A549 treated with DMSO at 1 μM for 4 hours (cell line): ENCODE measurements at places on chromosomes 5 and 9. TPM values are rescaled to one million over a fixed set of nuclear protein-coding genes. Genes with fewer than 3 reads are reported as not detected.

Gene TMEM171
- 4.8 to 6.9 TPM (median 5.8 TPM) in 5 replicates for total RNA-seq

Gene RXRA
- 26.5 to 42.7 TPM (median 35.5 TPM) in 5 replicates for total RNA-seq

Gene ABO
- total RNA-seq = not detected in 5 replicates

Gene ABLIM3
- 5.7 to 8.2 TPM (median 6.7 TPM) in 5 replicates for total RNA-seq

Gene PCDHA13
- 0.03 to 0.11 TPM (median 0.05 TPM) in 5 replicates for total RNA-seq

Gene PCDHGC4
- total RNA-seq = not detected in 5 replicates

Gene PPP1R2B
- 0.10 to 0.13 TPM (median 0.13 TPM) in 5 replicates for total RNA-seq

Gene NFX1
- total RNA-seq = 27.9 to 30.4 TPM (median 28.7 TPM) in 5 replicates

Gene FLT4
- 2.2 to 4.4 TPM (median 3.3 TPM) in 5 replicates for total RNA-seq

Gene ZNF367
- total RNA-seq = 5.9 to 8.0 TPM (median 7.1 TPM) in 5 replicates

Gene LTC4S
- total RNA-seq = 0.26 to 0.34 TPM in 2 of 5 replicates, not detected in the others

Gene FAM200C
- 1.3 to 2.7 TPM (median 2.5 TPM) in 5 replicates for total RNA-seq

Gene IL9
- total RNA-seq = not detected in 5 replicates

Gene PLK2
- total RNA-seq = 109 to 118 TPM (median 112 TPM) in 5 replicates
